Suppressor macrophage treated with lipopolysaccharide for 4 hours (primary cell): ENCODE measurements at places on chromosomes 16 and 17.

DNA sequence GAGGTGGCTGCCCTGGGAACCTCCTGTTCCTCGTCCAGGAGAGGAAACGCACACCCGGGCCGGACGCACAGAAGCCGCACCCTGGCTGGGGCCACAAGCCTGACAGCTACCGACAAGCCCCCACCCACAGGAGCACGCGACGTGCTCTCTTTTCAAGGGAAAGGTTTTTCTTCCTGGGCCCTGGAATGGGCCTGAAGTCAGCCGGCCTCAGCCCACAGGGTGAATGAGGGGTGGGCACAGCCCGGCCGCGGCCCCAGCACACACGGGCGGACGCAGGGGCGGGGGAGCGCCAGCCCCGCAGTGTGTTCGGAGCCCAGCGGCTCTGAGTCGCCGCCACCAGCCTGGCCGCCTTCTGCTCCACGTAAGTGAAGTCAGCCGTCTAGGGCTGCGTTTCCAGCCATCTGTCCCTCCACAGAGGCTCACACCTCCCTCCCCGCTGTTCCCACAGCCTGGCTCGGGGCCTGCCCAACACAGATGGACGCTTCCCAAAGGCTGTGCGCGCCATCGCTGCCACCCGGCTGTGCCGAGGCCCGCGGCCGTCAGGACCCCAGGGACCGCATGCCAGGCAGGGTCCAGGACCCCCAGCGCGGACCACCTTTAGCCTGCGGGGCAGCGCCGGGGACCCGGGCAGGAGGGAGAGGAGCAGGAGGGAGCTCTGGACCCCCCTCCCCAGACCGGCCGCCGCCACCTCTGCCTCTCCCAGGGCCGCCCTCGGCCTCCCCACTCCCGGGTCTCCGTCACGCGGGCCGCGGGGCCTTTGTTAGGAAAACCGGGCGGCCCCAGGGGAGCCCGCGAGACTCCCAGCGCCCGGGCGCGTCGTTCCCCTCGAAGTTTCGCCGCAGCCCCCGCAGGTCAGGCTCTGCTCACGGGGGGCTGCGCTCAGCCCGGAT, 36.8 kb downstream of the CBFA2T3 start:
- DNase-seq, result no peak

GRCh38 chr17:17422641-17423040, 54.2 kb upstream of the MED9 start:
- DNase-seq, result no peak

GRCh38 chr16:56709443-56710040, 20.4 kb upstream of the NUP93 start:
- DNase-seq, result no peak

GRCh38 chr17:9700754-9701476, 55.6 kb downstream of the USP43 start:
- no peak for DNase-seq

DNA sequence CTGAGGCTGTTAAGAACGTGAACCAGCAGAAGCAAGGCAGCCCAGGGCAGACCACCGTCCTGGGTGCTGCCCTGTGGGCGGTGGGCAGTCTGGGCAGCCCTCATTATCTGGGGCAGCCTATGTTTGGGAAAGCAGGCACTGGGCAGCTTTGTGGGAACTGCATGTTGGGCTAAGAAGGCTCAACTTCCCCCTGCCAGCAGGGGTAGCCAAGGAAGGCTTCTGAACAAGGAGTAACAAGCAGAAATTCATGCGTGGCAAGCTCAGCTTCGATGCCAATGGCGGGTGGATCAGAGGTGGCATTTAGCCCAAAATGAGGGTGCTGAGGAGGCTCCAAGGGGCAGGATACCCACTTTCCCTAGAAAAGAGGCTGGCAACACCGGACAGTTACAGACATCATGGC, 42.7 kb upstream of the METRNL start:
- no peak for DNase-seq

DNA sequence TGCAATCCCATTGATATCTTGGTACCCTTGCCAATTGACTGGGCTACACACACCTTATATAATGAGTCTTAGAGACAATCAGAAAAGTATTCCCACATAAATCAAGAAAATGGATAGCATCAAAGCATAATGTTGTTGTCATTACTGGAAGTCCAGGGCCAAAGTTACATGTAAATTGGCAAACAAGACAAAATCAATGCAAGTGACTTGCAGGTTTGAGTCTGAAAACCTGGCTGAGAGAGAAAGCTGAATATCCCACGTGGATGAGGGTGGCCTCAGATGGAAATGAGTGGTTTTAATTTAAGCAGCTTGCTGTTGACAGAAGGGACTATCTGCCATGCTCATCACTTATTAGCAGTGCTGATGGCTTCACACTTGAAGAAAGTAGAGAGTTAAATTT, 324.0 kb upstream of the MON1B start:
- DNase-seq, result no peak

- peak; percentile 74 for DNase-seq
Observed at GRCh38 chr17:68704871-68705713, 103.9 kb upstream of the FAM20A start.

- DNase-seq, result no peak
Observed at GRCh38 chr17:12457493-12457892, 208.2 kb upstream of the MYOCD start.

DNA sequence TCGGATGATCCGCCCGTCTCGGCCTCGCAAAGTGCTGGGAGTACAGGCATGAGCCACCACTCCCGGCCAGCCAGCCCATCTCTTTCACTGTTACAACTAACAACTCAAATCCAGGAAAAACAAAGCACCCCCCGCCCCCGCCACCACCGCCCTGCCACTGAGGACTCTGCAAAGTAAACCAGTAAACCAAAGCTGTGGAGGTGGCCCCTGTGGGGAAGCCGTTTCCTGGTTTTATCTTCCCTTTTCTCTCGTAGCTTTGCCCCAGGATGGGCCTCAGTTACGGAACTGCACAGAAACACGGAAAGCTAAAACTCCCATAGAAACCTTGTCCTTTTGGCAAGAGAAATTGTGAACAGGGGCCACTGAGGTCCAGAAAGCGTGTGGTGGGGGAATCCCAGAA, 17.5 kb downstream of the CHMP6 start:
- DNase-seq, result peak; percentile 25

GRCh38 chr16:4904942-4905615, 31.9 kb downstream of the PPL start:
- DNase-seq, result no peak

- DNase-seq, result no peak
Observed at GRCh38 chr16:68884861-68885720, 41.8 kb downstream of the TANGO6 start.

DNA sequence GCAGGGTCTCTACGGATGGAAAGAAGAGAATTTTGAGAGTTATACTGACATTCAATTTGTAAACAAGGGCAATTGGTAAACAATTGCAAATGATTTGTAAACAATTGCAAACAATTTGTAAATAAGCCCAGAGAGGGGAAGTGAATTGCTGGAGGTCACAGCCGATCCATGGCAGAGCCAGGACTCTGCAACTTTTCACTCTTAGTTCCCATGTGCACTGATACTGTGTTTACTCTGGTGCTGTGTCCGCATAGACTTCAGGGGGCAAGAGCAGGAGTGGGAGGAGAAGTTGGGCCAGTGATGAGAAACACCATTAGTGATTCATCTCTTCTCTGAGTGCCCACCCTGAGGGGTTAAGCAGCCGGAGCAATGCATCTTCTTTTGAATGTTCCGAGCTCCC, 14.0 kb downstream of the SCNN1G start:
- no peak for DNase-seq

- no peak for DNase-seq
Observed at GRCh38 chr16:11794447-11794846, 2.6 kb downstream of the ZC3H7A start.

DNA sequence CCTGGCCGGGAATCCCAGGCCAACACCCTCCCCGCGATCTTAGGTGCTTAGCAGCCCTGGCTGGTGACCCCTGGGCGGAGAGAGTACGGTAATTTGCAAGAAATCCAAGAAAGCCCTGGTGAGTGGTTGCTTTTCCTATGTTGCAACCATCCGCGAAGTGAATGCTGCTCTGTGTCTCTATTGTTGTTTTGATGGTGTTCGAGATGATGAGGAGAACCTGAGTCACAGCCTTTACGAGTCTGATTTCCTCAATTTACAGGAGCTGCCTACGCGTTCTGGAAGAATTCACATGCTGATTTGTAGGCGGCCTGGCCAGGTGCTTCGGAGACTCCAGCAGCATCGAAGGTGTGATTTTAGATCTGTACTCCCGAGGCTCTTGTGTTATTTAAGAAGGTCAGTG, 63.3 kb downstream of the TMEM235 start:
- DNase-seq, result peak; percentile 59

DNA sequence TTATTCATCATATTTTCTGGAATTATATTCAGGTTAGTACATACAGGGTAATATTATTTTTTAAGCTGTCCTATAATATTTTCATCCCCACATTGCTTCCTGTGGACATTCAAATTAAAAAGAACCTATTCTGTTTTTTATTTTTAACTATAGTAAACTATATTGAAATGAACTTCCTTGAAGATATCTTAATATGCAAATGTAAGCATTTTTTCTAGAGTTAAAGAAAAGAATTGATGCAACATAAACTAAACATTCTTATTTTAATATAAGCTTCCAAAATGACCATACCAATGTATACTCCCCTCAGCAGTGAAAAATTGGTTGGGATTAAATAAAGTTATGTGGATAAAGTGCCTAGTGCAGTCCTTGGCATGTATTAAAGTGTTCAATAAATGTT, 416.6 kb downstream of the KIF2B start:
- no peak for DNase-seq

DNA sequence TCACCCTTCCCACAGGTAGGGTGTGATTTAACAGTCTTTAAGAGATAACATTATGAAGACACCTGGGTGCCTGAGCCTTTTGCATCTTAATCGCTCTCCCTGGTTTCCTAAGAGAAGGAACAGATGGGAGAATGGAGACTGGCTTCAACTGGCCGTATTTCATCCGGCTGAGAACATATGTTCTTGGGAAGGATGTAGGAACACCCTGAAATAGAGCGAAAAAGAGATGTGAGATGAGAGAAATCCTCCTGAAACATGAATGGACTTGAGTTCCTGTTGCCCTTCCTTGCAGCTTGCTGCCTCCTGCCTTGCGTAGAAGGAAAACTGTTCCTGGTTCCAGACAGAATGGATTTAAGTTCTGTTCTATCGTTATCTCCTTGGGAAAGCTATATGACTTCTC, 385.4 kb upstream of the RBFOX1 start:
- no peak for DNase-seq

DNA sequence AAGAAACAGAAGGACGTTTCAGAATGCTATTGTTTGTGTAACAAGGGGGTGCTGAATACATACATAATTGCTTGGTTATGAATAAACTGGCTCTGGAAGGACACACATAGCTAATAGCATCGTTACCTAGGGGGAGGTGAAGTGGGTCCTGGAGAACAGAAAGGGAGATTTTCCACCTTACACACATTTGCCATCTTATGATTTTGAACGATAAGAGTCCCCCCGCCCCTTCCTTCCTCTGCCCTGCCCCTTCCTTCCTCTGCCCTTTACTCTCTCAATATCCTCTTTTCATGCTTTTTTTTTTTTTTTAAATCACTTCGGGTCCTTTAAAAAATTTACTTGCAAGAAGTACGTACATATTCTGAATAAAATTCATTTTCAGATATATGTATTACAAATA, 902 bp upstream of the DHRS7B start:
- DNase-seq, result no peak

DNA sequence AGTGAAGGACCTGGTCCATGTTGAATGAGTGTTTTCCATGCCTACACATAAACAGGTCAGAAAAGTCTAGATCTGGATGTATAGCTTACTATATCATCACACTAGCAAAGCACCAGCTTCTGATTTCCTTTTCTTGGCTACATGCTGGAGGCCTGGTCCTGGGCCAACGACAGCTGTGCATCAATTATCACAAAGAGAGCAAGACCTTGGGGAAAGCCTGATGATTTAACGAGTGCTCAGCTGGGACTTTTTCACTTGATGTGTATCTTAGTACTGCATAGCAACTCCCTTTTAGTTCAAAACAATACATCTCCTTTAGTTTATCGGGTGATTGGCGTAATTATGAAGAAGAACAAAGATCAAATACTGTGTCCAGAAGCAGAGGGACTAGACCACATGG, 358.2 kb downstream of the KIF2B start:
- no peak for DNase-seq

- no peak for DNase-seq
Observed at GRCh38 chr17:77439189-77440018, 298.6 kb downstream of the SEC14L1 start.

- DNase-seq, result no peak
Observed at GRCh38 chr17:80793851-80794267, 197.8 kb upstream of the CHMP6 start.
